ENCODE measurements at places on chromosomes 5 and 9. TPM values are rescaled to one million over a fixed set of nuclear protein-coding genes. Genes with fewer than 3 reads are reported as not detected.

UAP1L1 gene
- total RNA-seq: 6.2 TPM

CDO1 gene
- 0.10 TPM for total RNA-seq

DOCK8 gene
- total RNA-seq: 80.8 TPM

DMRT3 gene
- total RNA-seq: not detected

IFNK gene
- not detected for total RNA-seq

TMEM171 gene
- total RNA-seq: not detected

C9orf40 gene
- 1.6 TPM for total RNA-seq

SMIM33 gene
- not detected for total RNA-seq

PCDHGA2 gene
- not detected for total RNA-seq

IL31RA gene
- 1.8 TPM for total RNA-seq

IL9 gene
- total RNA-seq: not detected

SARDH gene
- total RNA-seq: 4.7 TPM

UTP15 gene
- 88.5 TPM for total RNA-seq

NUTM2F gene
- total RNA-seq: not detected

ADAMTS19 gene
- total RNA-seq: not detected

CCDC187 gene
- total RNA-seq: 0.10 TPM

STPG3 gene
- not detected for total RNA-seq

EGFLAM gene
- not detected for total RNA-seq

TAF11L10 gene
- not detected for total RNA-seq

TPPP gene
- total RNA-seq: 0.84 TPM

PGGT1B gene
- total RNA-seq: 27.6 TPM

ITGA1 gene
- 0.84 TPM for total RNA-seq

SLC22A4 gene
- 2.2 TPM for total RNA-seq

RLN1 gene
- 0.31 TPM for total RNA-seq

AGXT2 gene
- not detected for total RNA-seq

PPP2CA gene
- total RNA-seq: 173 TPM

IER5L gene
- 13.2 TPM for total RNA-seq

BNC2 gene
- 2.5 TPM for total RNA-seq

MAMDC2 gene
- total RNA-seq: 0.10 TPM

NEURL1B gene
- total RNA-seq: 0.10 TPM

UBAC1 gene
- 19.3 TPM for total RNA-seq

MBLAC2 gene
- 2.9 TPM for total RNA-seq

PURA gene
- total RNA-seq: 6.5 TPM

APBB3 gene
- total RNA-seq: 24.2 TPM

ACOT12 gene
- 0.31 TPM for total RNA-seq

COL15A1 gene
- not detected for total RNA-seq

SLC2A6 gene
- total RNA-seq: 23.3 TPM

SPATA31E1 gene
- not detected for total RNA-seq

ITGA2 gene
- 0.73 TPM for total RNA-seq

CDH10 gene
- total RNA-seq: 0.10 TPM

GRM6 gene
- total RNA-seq: not detected

LRRTM2 gene
- 0.10 TPM for total RNA-seq

ZNF782 gene
- total RNA-seq: 5.9 TPM

CARD6 gene
- total RNA-seq: 5.4 TPM

HTR4 gene
- not detected for total RNA-seq

MARCOL gene
- total RNA-seq: not detected

TLR4 gene
- total RNA-seq: 59.9 TPM

PCDHA4 gene
- not detected for total RNA-seq

Measured in mononuclear cell (primary cell).